ENCODE measurements at places on chromosomes 4 and X. TPM values are rescaled to one million over a fixed set of nuclear protein-coding genes. Genes with fewer than 3 reads are reported as not detected.

The CCKAR gene
- not detected for total RNA-seq

The DRD5 gene
- not detected for total RNA-seq

The RAB39B gene
- total RNA-seq, result 2.6 TPM

The DKK2 gene
- total RNA-seq, result not detected

The EMCN gene
- not detected for total RNA-seq

The PRICKLE3 gene
- 12.1 TPM for total RNA-seq

The DCAF12L1 gene
- not detected for total RNA-seq

The PIR gene
- 23.7 TPM for total RNA-seq

The SPANXA1 gene
- total RNA-seq, result not detected

The IL2RG gene
- total RNA-seq, result 0.26 TPM

The NDST3 gene
- total RNA-seq, result not detected

The SMR3B gene
- not detected for total RNA-seq

The RS1 gene
- total RNA-seq, result not detected

The KLHL4 gene
- 0.13 TPM for total RNA-seq

The SH2D1A gene
- not detected for total RNA-seq

The SHROOM3 gene
- 8.6 TPM for total RNA-seq

The FRMPD3 gene
- not detected for total RNA-seq

The CSAG2 gene
- total RNA-seq, result not detected

The RAB41 gene
- not detected for total RNA-seq

The SAGE1 gene
- not detected for total RNA-seq

The BEND2 gene
- not detected for total RNA-seq

The PWWP3B gene
- total RNA-seq, result 0.64 TPM

The RBMX2 gene
- 27.1 TPM for total RNA-seq

The ATRX gene
- total RNA-seq, result 41.2 TPM

The PLXNA3 gene
- 6.1 TPM for total RNA-seq

The PCDH10 gene
- total RNA-seq, result under 0.01 TPM

The F8A2 gene
- total RNA-seq, result not detected

The ARHGAP4 gene
- 0.79 TPM for total RNA-seq

The MAB21L2 gene
- total RNA-seq, result not detected

The LRCH2 gene
- 0.26 TPM for total RNA-seq

The BMP15 gene
- total RNA-seq, result not detected

The CT45A7 gene
- not detected for total RNA-seq

The MAP7D2 gene
- total RNA-seq, result 0.38 TPM

The HMX1 gene
- total RNA-seq, result not detected

The POU4F2 gene
- not detected for total RNA-seq

The GPR78 gene
- 0.51 TPM for total RNA-seq

The NPY5R gene
- total RNA-seq, result not detected

The RTL5 gene
- total RNA-seq, result not detected

The EREG gene
- total RNA-seq, result 30.7 TPM

The FAM149A gene
- total RNA-seq, result 0.64 TPM

The OPRPN gene
- not detected for total RNA-seq

The XAGE2 gene
- total RNA-seq, result not detected

The RAI2 gene
- total RNA-seq, result not detected

The PDE5A gene
- 10.1 TPM for total RNA-seq

The PTCHD1 gene
- under 0.01 TPM for total RNA-seq

The ZGRF1 gene
- 1.2 TPM for total RNA-seq

The CFAP97 gene
- total RNA-seq, result 30.0 TPM

The FGFR3 gene
- 29.0 TPM for total RNA-seq

Data from bronchial epithelial cell (primary cell).